ENCODE measurements at places on chromosomes 11 and 22. TPM values are rescaled to one million over a fixed set of nuclear protein-coding genes. Genes with fewer than 3 reads are reported as not detected.
A peak's percentile ranks its signal among the peaks of the same experiment; 100 is the strongest.

DNA sequence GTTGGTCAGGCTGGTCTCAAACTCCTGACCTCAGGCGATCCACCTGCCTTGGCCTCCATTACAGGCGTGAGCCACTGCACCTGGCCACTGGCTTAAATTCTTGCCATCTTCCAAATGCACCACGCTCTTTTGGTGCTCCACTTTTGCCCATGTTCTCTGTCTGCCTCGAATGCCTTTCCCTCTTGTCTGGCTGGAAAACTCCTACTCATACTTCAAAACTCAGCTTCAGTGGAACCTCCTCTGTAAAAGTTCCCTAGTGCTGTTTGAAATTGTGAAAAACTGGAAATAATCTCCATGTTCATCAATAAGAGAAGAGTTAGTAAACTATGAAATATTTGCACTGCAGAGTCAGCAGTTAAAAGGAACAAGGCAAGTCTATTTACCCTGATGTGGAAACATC is 11.5 kb downstream of the VWCE start:
- no peaks in the 10 kb centered on the region for H3K36me3 ChIP-seq
- H3K27me3 ChIP-seq, result no peaks in the 10 kb centered on the region
- H3K27ac ChIP-seq, result no peak overlapping the region
- no peak for DNase-seq
- H3K4me1 ChIP-seq, result peaks cover 4% of the 10 kb centered on the region

SPON1 gene
- 7.3 TPM for total RNA-seq

GTF2H1 gene
- 61.9 TPM for total RNA-seq

GRCh38 chr11:57196596-57196995 is 14.8 kb downstream of the LRRC55 start:
- no peaks in the 10 kb centered on the region for H3K4me1 ChIP-seq
- H3K4me3 ChIP-seq, result no peak overlapping the region
- DNase-seq, result no peak
- no peaks in the 10 kb centered on the region for H3K36me3 ChIP-seq
- no peak overlapping the region for H3K27ac ChIP-seq

DNA sequence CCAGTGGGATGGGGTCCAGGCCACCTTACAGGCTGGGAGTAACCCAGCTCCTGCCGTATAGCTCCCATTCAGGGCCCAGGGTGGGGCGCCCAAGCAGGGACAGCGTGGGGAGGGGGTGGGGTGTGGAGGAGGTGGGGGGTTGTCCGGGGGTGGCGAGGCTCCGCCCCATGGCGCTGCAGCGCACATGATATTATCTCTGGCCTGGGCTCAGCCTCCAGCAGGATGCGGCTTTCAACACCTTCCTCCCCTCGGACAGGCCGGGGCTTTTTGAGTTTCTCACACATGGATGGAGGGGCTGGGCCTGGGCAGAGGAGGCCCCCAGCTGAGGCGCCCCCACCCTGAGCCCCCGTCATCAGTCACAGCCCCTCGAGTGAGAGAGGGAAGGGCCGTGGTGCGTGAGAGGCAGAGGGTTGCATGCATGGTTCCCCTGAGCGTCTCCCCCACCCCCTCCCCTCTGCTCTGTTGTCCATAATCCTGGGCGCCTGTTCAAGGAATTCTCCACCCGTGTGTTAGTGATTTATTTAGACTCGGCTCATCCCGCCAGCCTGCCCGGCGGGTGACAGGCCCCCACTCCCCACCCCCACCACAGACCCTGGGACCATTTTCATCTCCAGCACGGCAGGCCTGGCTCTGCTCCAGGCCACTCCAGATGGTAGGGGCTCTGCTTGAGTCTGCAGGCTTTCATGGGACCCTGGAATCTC is 44.9 kb downstream of the WNT11 start:
- no peak overlapping the region for H3K27ac ChIP-seq
- H3K4me1 ChIP-seq, result peaks cover 16% of the 10 kb centered on the region
- H3K4me3 ChIP-seq, result no peak overlapping the region
- DNase-seq, result peak; percentile 32
- no peaks in the 10 kb centered on the region for H3K27me3 ChIP-seq
- H3K36me3 ChIP-seq, result no peaks in the 10 kb centered on the region

DNA sequence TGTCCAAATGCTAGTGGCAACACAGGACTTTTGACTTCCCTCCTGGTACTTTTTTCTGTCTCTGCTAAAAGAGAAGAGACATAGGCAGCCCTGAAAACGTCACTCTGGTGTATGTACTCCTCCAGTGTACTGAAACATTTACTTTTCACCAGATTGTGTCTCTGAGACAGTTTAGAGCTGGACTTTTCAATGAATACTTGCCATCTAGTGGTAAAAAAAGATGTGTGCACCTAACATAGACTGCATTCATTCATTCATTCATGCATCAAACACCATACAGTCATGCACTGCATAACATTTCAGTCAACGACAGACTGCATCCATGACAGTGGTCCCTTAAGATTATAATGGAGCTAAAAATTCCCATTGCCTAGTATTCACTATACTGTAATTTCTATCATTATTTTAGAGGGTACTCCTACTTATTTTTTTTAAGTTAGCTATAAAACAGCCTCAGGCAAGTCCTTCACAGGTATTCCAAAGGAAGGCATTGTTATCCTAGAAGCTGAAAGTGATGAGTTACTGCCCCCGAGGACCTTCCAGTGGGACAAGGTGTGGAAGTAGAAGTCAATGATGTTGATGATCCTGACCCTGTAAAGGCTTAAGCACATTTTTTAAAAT is 186.2 kb downstream of the SPON1 start:
- no peak for DNase-seq
- no peak overlapping the region for H3K4me3 ChIP-seq
- H3K36me3 ChIP-seq, result no peaks in the 10 kb centered on the region
- H3K27ac ChIP-seq, result no peak overlapping the region

TRIOBP gene
- 120 TPM for total RNA-seq
